NCI-H1092 treated with DMSO at 0.1 percent for 48 hours (cell line): ENCODE measurements at places on chromosomes 16 and 17.

- DNase-seq = no peak
Measured at GRCh38 chr17:81159611-81160265, 5.6 kb upstream of the PVALEF start.

- no peak for DNase-seq
Measured at GRCh38 chr16:75252049-75252864, 833 bp upstream of the BCAR1 start.

DNA sequence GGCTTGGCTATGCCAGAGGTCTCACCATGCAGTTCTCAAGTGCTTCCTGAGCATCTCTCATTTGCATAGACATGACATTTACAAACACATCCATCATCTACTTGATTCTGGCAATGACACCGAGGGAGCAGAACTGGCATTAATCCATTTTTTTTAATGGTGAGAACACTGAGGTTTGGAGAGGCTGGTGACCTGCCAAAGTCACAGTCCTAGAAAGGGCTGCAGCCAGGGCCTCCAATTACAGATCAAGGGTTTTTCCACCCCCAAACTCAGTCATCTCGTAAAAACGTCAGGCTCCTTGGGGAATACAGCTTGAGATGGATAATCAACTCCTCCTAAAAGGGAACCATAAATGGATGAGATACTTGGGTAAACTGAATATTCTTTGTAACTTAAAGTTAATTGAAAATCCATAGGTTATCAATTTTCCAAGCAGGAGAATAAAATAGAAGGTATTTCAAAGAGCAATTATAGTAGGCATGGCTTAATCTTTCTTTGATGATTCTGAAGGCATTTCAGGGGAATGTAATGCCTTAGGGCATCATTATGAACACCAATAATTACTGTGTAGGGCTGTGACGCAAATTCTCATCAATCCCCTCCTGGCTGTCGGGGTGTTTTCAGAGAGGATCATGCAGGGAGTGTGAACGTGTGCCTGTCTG, 9.4 kb upstream of the MEOX1 start:
- peak; percentile 86 for DNase-seq

- no peak for DNase-seq
Measured at GRCh38 chr16:89324056-89325010, 106.8 kb downstream of the ZNF778 start.

DNA sequence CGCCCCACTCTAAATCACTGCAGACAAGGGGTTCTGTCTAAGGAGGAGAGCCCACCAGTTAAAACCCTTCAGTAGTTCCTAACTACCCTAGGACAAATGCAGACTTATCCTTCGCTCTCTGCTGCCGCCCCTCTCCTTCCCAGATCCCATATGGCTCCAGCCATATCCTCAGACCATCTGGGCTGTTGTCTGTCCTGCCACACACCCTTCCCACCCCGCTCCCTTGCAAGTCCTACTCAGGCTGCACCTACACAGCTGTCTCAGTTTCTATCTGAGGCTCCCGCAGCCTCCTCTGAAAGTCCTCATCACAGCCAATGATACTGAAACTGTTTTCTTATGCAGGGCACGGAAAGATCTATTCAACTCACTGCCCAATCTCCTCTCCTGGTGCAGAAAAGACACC, 720 bp upstream of the BCKDK start:
- DNase-seq = no peak

DNA sequence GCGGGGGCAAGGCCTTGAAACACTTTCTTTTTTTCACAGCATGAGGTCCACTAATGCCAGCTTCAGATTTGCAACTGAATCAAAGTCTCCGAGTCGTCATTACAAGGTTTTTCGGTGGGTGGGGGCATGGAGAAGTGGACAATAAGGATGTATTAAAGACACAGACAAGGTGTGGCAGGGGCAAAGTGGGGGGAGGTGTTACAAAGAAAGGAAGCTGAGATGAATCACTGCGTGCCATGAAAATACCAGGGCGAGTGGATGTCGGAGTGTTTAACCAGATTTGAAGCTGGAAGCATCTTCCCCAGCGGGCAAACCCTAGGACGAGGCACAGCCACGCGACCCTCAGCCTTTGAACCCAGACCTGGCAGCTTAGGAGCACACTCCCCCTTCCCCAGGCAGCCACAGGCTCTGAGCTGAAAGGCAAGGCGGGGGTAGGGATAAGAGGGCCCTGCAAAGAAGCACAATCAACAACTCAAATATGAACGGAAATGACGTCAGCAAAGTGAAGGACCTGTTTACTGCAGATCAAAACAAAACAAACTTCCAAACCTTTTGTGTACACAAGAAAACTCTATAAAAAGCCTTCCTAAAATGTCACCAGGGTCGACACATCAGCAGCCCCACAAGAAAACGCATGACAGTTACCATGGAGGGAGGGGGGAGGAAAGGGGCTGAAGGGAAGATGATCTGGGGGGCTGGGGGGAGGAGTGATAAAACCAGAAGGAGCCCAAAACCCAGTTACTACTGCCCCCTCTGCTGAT, 5.6 kb upstream of the ZFHX3 start:
- DNase-seq = peak; percentile 84

GRCh38 chr16:27052007-27052406, 14.7 kb upstream of the C16orf82 start:
- no peak for DNase-seq

DNA sequence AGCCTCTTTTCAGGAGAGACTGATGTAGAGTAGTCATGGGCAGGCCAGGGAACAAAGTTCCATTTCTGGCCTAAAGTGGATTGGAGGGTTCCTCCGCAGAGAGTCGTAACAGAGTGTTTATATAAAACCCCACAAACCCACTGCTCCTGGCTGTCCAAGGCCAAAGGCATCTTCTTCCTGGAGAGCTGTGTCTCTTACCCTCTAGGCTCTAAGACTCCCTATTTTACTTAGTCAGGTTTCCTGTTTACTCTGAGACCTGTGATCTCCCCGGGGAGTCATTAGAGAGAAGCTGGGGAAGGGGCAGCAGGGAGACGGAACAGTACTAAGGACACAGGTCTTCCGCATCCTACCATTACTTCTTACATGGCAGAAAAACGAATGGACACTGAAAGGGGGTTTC, 69.5 kb downstream of the HIC1 start:
- DNase-seq = no peak

DNA sequence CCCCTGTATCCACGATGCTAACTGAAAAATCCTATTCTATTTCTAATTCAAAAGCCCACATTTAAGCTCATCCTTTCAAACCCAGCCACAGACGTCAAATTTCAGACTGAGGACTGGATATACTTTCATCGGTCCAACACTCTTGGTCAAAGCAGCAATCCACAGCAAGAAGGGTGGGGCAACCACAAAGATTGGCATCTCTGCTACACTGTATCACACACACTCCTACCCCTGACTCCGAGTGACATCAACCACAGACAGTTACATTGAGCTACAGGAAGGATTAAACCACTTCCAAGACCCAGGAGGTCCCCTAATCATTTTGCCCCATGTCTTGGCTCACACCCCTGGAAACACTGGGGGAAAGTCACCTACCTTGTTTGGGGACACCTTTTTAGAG, 61.3 kb downstream of the GRIN2A start:
- DNase-seq = no peak

GRCh38 chr17:42180922-42181850, at the start of gene KCNH4:
KCNH4 (minus strand) TSS chr17:42181142; CDS start chr17:42180945, 197 bp downstream.
- peak; percentile 74 for DNase-seq

GRCh38 chr16:83928341-83929055, 24.5 kb upstream of the OSGIN1 start:
- no peak for DNase-seq

GRCh38 chr16:58116081-58116480, 13.1 kb downstream of the CFAP20 start:
- no peak for DNase-seq

- peak; percentile 74 for DNase-seq
Measured at GRCh38 chr16:70685938-70686375, at the start of gene MTSS2. MTSS2 (minus strand) TSS chr16:70686053; CDS start chr16:70685791, 262 bp downstream.

GRCh38 chr17:4003501-4004421, 39.5 kb upstream of the ATP2A3 start:
- no peak for DNase-seq

GRCh38 chr17:29593591-29594518, 923 bp downstream of the ANKRD13B start:
- peak; percentile 18 for DNase-seq

GRCh38 chr17:62712171-62712581, 84.7 kb downstream of the MRC2 start:
- no peak for DNase-seq

DNA sequence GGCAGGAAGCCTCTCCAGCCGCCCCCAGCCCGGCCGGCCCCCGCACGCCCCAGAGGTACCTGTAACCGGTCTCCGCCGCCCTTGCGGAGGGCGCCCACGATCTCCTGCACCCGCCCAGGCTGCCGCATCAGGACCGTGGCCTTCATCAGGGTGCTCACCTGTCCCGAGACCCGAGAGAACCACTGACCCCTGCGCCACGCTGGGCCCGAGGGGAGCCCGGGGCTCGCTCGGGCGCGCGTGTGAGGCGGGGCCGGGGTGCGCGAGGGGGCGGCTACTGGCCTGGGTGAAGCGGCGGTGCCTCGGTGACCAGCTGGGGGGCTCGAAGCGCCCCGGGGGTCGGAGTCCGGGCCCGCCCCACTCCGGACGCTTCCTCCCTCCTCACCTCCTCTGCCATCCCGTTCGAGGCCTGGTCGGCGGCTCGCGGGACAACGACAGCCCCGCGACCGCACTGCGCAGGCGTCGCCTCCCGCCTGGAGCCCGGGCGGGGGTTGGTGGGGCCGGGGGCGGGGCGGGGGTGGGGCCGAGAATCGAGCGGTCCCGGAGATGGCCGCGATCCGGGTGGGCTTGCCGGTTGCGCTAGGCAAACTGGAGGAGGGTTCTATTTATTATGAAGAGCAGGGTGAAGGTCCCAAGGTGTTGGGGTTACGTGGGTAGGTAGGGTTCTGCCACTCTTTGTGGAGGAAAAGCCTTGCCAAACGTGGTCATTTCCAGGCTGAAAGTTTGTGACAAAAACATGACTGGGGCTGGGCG, at the start of gene NT5C3B:
Gene NT5C3B (minus strand): TSS at position 433 of the 750 bp plus-strand sequence. CDS start 39 bp downstream, at position 394.
- peak; percentile 17 for DNase-seq

GRCh38 chr16:2987833-2988232, 7.6 kb upstream of the PKMYT1 start:
- no peak for DNase-seq

DNA sequence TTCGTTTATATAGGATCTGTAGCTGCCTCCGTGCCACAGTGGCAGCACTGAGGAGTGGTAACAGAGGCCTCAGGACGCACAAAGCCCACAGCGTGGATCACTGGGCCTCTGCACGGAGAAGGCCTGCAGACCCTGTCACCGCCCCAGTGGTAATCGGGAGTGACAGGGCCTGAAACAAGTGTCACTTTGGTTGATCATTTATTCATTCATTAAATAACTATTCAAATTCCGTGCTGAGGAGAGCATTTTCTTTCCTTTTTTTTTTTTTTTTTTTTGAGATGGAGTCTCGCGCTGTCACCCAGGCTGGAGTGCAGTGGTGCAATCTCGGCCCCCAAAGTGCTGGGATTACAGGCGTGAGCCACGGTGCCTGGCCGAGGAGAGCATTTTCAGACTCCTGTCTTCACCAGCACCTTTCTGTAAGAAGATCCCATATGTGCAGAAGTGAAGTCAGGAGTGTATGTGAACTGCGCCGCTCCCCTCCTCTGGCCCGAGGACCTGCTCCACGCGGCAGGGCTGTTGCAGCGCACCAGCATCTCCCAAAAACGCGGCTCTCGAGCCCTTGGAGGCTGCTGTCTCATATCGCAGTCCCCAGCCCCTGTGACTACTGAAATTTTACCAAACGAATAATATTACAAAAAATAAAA, 44.9 kb upstream of the TRAP1 start:
- DNase-seq = no peak

- no peak for DNase-seq
Measured at GRCh38 chr17:75225016-75225415, 19.5 kb downstream of the NUP85 start.

GRCh38 chr16:47047524-47048203, 74.2 kb upstream of the DNAJA2 start:
- DNase-seq = no peak

GRCh38 chr16:57999971-58000705, at the start of gene ZNF319:
ZNF319 (minus strand) TSS chr16:58000672; CDS start chr16:57998265, 2,407 bp downstream.
- DNase-seq = no peak

DNA sequence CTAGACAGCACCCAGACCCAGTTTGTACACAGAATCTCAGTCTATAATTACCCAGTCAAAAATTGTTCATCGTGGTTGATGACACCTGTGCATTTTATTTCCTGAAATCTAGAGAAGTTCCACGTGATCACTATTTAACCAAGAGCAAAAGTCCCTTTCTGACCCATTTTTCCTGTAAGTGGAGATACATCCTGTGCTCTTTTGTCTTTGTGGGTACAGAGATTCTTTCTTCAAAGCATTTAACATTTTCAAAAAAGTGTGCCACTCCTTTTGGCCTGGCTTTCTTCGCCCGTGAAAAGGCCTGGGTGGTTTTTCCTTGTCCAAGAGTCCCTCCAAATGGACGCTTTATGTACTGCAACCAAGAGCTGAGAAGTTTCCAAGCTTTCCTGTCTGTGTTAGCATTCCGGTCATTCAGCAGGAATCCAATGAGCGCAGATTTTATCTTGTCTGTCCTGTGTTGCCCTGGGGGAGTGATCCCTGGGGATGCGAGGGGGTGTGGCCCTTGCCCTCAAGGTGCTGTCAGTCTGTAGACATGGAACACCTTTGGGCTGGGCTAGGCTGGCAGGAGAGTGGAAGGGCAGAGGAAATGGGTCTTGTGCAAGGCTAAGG, 161.1 kb upstream of the CACNG5 start:
- DNase-seq = peak; percentile 21

GRCh38 chr17:7251661-7252175, at the start of gene CTDNEP1:
CTDNEP1 (minus strand) TSS chr17:7251734; CDS start chr17:7251296, 438 bp downstream.
- DNase-seq = peak; percentile 98

DNA sequence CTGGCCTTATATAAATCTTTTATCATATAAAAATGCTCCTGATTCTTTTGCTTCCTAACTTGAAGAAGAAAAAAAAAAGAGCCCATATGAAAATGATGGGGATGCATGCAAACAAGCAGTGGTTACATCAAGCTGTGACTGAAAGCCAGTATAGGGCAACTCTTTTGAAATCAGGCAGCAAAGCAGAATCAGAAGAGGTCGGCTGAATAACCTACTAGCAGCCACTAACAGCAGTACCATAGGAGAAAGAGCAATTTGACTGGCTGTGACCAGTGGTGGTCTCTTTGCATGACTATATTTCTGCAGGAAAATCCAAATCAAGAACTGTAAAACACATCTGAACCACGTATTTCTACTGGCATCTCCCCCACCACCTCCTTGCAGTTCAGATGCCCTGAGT, 161.9 kb upstream of the C17orf78 start:
- DNase-seq = no peak

DNA sequence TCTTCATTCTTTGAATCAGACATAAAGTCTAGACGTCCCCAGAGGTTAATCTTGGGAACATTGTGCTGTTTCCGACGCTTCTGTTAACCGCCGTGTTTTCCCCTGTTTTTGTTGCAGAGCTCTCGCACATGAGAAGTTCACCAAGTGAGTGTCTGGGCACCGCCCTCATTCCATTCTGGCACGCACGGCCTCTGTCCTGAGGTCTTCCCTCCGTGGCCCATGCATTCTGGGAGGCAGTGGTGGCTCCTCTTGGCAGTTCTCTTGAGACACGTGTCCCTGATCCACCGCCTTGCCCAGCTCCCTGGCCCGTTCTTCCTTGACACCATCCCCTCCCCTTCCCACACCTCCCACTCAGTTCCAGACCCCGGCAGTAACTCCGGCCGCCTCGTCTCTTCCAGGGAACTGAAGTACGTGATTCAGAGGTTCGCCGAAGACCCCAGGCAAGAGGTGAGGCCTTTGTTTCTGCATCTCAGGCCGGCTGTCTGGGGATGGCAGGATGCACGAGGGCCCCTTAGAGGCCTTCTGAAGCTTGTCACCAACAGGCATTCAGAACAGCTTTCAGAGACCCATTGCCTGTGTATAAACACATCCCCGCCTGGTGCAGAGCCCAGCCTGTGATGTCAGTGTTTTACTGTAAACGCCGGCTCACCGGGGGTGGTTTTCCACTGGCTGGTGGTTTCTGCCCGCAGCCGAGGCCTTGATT, 85.9 kb upstream of the PLCG2 start:
- DNase-seq = no peak
